SHP77 treated with DMSO at 0.1 percent for 48 hours (cell line): ENCODE measurements at places on chromosomes 5 and 9.
A peak's percentile ranks its signal among the peaks of the same experiment; 100 is the strongest.

DNA sequence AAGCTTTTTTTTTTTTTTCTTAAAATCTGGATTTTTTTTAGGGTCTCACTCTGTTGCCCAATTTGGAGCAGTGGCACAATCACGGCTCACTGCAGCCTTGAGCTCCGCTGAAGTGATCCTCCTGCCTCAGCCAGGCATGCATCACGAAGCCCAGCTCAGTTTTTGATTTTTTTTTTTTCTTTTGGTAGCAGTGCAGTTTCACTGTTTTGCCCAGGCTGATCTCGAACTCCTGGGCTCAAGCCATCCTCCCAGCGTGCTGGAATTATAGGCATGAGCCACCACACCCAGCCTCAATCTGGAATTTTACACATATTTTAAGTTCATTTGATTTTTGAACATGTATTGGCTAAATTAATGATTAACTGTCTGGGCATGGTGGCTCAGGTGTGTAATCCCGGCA is 36.3 kb downstream of the TRIO start:
- DNase-seq: no peak

- DNase-seq: peak; percentile 7
Measured at GRCh38 chr5:121273833-121274433, 577.7 kb upstream of the FTMT start.

GRCh38 chr5:65816729-65817128 is 94.7 kb downstream of the NLN start:
- no peak for DNase-seq

DNA sequence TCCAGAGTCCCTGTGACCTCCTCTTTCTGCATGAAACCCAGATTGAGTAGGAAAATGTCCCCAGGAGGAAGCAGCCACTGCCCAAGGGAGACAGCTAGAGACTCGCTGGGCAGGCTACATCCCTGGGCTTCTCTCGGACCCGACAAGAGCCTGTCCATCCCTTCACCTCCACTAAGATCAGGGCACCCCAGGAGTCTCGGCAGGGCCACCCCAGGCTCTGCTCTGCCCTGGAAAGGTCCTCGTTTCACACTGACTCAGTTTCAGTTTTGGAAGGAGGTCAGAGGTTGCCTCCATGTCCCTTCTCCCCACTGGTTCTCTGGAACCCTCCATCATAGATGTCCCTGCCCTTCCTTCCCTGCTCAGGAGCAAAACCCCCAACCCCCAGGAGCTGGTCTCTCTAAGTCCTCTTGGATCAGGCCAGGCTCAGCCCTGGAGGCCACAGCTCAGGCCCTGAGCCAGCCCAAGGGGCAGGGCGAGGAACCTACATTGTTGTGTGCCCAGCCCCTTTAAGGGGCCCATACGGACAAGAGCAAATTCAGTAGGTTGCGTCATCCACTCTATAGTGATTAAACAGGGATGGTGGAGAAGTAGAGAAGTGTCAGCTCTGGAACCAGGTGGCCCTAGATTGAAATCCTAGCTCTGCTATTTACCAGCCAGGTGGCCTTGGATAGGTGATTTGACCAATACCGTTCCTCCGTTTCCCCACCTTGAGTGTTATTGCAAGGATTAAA is 37.4 kb downstream of the C9orf50 start:
- no peak for DNase-seq

GRCh38 chr5:80296121-80296520 is 23.7 kb upstream of the SPZ1 start:
- no peak for DNase-seq

DNA sequence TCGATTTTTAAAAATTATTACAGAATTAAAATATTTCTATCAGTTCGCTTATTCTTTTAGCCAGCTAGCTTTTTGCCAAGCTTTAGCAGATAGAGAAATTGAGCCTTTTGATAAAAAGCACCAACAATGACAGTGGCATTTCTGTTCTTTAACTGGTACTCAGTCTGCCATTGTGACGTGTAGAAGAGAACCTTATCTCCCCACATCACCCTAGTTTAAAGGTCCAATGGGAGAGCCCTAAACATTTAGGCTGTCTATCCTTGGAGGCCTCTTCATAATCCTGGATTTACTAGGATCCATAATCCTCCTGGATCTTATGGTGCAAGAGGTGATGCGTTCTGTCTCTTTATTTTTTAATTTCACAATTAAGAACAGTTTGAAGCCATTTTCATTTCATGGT is 3.0 kb downstream of the BASP1 start:
- no peak for DNase-seq

- DNase-seq: no peak
Measured at GRCh38 chr5:118796081-118796480, 192.3 kb downstream of the DTWD2 start.

DNA sequence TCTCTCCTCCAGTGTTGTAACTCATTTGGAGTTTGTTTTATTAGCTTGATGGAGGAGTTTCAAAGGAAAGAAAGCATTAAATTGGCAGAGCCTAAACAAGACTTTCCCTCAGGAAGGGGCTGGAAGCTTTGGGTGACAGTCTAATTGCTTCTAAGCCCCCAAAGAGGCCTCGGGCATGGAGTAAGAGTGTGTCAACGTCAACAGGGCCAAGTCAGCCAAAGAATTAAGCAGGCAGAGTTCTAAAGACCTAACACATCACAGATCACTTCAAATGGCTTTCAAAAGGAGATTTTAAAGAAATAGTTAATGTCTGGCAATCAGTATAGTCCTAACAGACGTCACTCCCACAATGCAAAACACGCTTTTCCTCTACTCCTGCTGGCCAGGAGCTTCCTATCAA is 234.5 kb downstream of the EFNA5 start:
- no peak for DNase-seq

DNA sequence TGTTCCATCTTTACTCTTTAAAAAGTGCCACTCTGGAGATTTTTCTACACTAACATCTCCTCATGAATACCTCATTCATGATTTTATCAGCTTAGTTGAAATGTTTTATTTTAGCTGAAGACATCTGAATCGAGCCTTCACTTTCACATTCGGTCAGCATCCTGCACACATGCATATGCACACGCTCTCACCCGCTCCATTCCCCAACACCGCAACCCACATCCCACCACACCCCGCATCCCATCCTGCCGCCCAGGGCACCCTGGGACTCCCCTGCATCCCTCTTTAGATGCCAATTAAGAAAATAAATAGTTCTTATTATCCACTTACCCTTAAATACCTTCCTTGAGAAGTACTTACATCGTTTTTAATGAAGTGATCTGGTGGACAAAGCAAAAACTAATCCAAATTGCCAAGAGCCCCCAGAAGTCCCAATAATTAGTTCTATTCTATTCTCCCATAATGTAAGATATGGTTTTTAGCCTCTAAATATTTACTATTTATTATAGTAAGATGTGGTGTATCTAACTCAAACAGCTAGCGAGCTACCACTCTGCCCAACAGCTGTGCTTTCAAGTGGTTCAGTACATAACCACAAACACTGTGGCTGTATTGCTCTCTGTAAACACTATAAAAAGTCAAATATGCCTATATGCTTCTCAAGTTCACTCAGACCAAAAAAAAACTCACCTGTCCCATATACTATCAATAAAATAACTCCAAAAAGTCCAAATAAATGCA is 38.2 kb downstream of the GZMK start:
- no peak for DNase-seq

DNA sequence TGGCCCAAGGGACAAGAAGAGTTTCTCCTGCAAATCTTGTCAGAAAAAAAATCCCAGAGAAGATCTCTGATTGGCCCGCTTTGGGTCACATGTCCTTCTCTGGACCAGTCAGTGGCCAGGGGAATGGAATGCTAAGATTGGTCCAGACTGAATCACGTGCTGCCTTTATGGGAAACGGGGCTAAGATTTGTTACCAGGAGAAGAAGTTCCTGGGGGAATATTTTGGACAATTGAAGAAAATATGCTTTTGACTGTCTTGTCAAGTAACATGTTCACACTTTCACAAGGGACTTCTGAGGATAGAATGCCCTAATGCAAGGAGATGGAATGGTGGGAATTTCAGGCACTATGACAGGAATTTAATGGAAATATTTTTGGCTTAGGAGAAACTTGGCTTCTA is 74.1 kb upstream of the SH3PXD2B start:
- no peak for DNase-seq

DNA sequence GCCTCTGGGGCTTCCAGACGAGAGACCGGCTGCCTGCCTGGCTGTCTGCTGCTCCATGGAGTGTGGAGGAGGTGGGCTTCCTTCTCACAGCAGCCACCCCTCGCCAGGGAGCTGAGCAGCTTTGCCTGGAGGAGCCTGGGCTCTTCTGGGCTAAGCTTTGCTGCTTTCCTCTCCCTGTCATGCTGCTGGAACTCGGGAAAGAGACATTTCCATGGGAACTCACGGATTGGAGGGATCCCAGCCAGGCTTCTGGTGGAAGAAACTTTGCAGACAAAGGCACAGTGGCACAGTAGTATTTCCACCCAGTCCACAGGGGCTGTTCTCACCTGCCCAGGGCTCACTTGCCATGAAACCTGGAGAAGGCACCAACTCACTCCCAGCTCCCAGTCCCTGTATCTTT is 5.6 kb upstream of the NTNG2 start:
- no peak for DNase-seq

DNA sequence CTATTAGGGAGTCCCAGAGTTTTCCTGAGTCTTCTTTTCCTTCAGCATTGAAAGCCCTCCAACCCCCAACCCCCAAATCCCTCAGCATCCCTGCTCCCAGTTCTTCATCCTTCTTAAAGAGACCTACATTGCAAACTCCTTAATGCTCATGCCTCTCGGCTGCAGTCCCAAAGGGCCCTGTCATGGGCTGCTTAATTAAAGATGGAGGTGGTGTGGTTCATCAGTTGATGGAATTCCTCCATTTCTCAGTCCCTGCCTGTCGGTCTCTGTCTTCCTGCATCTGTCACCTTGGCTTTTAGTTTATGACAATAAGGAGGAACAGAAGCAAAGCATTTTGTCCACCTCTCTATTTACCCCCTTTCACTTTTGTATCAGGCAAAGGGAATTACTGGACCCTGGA is 2.0 kb downstream of the FOXI1 start:
- no peak for DNase-seq

DNA sequence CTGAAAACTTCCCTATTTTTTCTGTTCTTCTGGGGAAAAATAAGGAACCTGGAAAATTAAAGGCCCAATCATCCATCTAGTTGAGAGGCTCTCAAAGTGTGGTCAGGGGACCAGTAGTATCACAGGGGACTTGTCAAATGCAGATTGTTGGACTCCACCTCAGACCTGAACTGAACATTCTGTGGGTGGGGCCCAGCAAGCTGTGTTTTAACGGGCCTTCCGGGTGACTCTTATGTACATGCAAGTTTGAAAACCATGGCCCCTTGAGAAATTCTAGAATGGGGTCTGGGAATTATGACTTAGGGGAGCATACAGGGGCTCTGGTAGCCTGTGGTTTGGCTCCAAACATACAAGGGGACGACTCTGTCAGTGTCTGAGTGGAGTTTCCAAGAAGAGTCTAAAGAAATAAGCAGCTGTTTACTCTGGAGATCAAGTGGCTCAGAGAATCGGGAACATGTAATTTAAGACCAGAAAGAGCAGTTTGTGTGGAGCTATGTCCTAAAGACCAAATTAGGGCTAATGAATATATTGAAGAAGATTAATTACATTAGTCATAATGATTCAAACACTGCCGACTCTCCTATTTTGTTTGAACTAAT is 177.4 kb downstream of the SLC28A3 start:
- DNase-seq: no peak

DNA sequence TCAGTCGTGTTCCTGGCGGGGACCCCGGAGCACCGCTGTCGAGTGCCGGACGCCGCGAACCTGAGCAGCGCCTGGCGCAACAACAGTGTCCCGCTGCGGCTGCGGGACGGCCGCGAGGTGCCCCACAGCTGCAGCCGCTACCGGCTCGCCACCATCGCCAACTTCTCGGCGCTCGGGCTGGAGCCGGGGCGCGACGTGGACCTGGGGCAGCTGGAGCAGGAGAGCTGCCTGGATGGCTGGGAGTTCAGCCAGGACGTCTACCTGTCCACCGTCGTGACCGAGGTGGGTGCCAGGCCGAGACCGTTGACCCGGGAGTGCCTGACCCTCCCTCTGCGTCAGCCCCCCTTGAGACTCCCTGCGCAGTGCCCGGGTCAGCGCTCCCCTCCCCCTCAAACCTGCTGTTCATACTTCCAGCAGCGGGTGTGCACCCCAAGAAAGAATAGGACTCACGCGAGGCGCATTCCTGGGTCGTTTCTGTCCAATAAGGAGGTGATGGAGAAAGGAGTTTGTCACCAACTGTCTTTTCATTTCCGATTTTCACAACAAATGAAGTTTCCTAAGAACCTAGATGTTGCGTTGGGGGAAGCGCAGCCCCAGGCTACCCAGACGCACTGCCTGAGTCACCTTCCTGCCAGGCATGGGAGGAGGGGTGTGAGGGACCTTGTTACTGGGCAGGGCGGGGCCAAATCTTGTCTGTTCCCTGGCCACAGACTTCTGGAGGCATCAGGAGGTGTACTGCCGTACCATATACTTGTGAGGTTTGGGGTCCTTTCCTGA is 722 bp downstream of the SLC22A4 start:
- DNase-seq: no peak

DNA sequence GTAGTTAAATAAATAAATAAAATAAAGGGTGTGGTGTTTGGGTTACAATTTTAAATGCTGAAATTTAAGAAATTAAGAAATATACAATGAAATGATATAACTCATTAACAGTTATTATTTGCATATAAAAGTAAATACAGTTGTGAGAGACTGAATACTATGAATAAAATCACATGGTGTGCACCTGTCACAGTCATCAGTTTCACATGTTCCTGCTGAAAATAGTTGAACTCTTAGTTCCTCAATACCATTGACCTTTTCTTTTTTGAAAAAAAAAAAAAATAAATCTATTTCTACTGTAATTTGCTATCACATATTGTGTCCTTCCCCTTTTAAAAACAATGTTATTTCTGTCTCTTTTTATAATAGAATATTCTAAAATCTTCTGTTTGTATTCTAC is 130.9 kb upstream of the CHD1 start:
- no peak for DNase-seq

DNA sequence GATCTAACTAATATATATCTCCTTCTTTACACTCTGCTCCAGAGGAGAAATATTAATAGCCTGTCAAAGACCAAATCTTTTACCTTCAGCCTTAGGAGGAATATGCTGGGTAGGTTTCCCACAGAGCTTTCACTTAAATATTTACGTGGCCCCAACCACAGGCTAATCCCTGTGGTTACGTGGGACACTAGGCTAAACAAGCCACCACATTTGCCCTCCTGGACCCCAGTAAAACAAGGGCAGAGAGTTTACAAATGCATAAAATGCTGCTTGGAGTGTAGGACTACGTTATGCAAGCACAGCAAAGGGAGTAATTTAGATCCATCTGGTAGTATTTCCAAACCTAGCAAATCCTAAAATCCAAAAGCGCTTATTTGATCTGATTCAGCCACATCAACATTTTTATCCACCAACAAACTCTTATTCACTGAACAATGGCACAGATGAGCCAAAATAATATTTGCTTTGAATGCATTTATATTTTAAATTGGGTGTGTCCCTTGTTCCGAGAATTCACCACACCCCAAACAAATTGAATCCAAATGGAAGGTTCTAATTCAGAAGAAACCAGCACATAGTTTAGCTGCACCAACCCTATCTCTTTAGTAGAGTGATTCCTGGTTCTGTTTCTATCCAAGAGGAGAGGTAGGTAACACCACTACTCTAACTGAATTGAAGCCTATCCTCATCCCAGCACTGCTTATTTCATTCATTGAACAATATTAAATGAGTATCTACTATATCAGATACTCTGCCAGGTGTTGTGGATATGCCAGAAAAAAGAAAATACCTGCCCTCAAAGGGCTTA is 179.0 kb downstream of the TSSK1B start:
- no peak for DNase-seq
